ENCODE measurements at places on chromosomes 6 and 20.

- DNase-seq: no peak
Measured at GRCh38 chr20:15921930-15922329, 651.3 kb downstream of the KIF16B start.

- peak; percentile 45 for DNase-seq
Measured at GRCh38 chr6:27753668-27754407, 158.4 kb downstream of the OR2B2 start.

DNA sequence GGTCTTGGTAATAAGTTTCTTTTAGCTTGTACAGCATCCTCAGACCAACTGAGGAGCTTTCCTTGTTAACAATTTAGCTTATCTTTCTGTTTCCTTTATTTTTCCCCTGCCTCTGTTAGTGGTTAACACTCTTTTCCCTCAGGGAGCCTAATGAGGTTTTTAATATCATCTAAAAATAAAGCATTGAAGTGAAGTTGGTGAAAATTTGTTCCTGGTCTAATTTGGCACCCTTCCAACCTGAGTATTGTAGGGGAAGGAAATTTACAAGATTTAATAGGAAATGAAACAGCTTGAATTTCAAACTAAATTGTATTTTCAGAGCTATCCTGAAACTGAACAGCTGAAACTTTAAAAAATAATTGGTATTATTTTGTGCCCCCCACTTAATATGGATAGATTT, 28.1 kb upstream of the VAPB start:
- no peak for DNase-seq

DNA sequence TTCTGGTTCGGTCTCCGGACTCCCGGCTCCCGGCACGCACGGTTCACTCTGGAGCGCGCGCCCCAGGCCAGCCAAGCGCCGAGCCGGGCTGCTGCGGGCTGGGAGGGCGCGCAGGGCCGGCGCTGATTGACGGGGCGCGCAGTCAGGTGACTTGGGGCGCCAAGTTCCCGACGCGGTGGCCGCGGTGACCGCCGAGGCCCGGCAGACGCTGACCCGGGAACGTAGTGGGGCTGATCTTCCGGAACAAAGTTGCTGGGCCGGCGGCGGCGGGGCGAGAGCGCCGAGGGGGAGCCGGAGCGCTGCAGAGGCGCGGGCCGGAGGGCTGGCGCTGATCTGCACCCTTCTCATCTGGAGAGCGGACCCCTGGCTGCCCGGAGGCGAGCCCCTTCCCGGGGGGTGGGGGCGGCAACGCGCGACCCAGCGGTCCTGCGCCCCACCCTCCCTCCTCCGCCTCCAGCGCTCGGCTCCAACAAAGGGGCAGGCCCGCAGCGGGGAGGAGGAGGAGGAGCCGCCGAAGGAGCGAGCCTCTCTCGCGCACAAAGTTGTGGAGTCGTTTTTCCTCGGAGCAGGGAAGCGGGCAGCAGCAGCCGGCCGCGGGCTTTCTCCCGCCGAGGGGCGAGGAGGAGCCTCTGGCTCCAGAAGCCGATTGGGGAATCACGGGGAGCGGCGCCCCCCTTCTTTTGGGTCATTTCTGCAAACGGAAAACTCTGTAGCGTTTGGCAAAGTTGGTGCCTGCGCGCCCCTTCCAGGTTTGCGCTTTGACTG, at the start of gene UTRN:
TSS of gene UTRN (plus strand) at position 553 of the 765 bp plus-strand sequence. CDS start 6,494 bp downstream, outside the sequence.
- peak; percentile 7 for DNase-seq

DNA sequence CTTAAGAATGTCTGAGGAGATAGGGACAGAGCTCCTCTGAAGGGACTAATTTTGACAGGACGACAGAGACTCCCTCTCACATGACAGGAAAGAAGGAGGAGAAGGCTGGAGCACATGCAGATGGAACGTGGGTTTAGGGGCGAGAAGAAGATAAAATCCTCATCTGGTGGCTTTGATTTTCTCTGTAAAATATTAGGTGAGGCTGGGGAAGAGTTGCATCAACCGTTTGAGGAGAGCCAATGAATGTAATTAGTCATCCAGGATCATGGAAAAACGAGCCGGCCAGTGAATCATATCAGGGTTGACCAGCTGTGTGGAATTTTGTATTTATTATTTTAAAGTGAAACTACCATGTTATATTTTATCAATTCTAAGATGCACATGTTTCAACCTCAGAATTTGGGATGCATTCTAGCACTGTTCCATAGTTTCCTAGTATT, 46.9 kb upstream of the ADGRF4 start:
- DNase-seq: no peak

DNA sequence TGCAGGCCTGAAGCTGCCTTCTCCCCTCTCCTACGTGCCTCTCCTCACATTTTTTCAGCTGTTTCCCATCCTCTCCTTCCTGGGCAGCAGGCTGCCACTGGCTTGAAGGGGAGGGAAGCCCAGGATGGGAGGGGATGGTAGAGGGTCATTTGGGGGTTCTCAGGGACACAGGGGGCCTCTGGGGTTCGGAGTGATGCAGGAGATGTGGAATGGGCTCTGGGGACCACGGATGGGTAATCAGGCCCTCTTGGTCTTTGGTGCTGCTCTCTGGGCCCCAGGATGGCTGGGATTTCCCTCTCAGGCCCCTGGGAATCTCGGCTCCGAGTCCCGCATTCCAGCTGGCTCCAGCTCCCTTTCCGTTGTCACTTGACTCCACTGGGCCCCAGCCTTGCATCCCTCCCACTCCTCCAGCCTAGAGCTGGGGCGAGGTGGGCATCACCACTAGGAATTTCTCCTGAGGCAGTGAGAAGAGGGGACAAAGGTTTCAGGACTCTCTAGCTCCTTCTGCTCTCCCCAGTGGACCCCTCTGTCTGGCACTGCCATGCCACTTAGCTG, 2.0 kb upstream of the DDR1 start:
- DNase-seq: no peak

DNA sequence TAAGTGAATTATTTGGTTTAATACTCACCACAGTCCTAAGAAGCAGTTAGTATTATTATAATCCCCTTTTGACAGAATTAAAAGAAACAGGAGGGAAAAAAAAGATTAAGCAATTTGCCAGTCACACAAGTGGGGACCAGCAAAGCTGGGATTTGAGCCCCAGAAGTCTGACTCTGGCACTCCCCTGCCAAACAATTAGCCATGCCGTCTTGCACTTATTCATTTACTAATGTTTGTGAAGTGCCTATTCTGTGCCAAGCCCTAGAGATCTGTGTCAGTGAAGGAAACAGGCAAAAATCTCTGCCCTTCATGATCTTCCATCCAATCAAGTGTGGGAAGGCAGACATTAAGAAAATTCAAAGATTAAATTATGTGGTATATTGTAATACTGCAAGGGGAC, 126.0 kb upstream of the TOP1 start:
- no peak for DNase-seq

GRCh38 chr6:73640179-73640750, 13.5 kb downstream of the SLC17A5 start:
- no peak for DNase-seq

DNA sequence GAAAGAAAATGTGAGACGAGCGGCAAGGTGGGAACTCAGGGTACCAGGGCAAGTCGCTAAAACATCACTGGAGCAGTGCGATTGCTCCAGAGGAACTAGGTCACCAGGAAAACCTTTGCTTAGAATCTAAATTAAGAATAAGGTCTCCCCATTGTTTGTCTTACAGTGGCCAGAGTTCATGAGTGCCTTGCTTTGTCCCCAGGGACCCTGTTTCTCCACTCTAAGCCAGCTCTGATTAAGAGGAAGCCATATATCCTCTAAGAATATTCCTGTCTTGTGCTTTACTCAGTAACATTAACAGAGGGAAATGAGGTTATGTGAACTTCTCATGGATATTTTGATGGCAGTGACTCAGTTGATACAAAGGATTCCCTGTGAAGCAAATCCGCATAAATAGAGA, 305.8 kb downstream of the CD83 start:
- no peak for DNase-seq

DNA sequence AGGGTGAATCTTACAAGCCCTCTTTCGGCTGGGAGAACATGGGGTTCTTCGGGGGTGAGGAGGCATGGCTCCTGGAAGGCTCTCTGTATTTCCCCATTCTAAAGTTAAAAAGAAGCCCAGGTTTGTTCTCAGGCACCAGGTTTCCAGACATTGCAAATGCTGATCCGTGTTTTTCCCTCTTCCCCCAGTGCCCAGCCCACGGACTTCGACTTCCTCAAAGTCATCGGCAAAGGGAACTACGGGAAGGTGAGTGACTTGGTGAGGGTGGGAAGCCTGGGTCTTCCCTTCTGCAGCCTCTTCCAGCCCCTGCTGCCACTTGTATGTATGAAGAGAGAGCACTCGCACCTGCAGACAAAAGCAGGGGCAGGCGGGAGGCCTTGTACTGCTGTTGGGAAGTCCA, 8.7 kb downstream of the SGK2 start:
- DNase-seq: no peak

- no peak for DNase-seq
Measured at GRCh38 chr20:13717631-13718044, 67.1 kb downstream of the ESF1 start.

GRCh38 chr6:5030596-5031136, 26.8 kb upstream of the RPP40 start:
- DNase-seq: peak; percentile 47

DNA sequence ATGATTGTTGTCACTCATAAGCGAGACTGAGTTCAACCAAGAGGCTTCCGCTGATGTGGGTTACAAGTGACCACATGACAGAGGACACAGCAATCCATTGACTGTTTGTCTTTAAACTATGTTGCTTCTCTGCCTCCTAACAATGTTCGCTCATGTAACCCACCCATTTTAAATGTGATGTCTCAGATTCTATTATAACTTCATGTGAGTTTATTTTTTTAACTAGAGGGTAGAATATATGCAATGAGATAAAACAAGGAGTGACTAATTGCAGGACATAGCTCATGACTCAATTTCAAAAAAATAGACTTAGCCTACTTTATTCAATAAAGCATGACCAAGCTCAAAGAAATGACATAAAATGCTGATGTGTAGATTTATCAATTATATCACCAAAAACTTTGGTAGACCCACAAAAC, 119.2 kb upstream of the SASH1 start:
- DNase-seq: no peak

GRCh38 chr6:165837948-165838745, 175.1 kb upstream of the PDE10A start:
- DNase-seq: no peak

GRCh38 chr6:29547573-29547972, 12.0 kb downstream of the UBD start:
- no peak for DNase-seq

DNA sequence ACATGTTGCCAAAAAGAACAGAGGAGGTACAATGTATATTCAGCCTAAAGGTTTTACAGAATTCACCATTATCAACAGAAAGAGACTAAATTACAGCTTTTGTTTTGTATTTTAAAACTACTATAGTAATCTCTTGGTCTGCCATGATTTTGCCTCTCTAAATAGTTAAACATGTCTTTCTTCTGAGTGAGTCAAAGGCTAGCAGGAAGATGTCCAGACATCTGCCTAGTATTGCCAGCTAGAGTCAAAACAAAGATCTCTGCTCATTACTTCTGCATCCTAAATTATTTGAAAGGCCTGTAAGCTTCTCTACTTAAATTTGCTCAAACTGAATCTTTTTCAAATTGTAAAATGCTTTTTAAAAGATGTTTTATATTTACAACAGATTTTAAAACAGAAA, 8.8 kb downstream of the ASF1A start:
- DNase-seq: no peak

GRCh38 chr20:58498470-58499068, 16.6 kb downstream of the APCDD1L start:
- no peak for DNase-seq

DNA sequence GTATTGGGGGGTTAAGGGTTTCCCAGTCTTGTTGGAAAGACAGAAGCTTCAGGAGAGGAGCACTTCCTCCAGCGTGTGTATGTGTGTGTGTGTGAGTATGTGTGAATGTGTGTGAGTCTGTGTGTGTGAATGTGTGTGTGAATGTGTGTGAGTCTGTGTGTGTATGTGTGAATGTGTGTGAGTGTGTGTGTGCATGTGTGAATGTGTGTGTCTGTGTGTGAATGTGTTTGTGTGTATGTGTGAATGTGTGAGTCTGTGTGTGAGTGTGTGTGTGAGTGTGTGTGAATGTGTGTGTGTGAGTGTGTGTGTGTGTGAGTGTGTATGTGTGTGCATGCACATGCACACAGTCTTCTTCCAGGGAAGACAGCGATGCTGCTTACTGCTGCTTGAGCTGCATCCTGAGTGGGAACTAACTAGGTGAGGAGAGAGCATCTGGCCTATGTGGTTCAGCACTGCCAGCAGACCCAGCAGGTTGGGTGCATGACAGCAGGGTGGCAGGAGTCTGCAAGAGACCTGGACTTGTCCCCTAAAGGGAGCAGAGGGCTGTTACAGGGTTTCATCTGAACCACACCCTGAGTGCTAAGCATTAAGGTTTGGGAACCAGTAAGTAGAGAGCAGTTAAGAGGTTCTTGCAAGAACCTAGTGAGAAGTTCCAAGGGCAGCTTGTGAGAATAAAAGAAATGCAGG, 22.7 kb upstream of the CCND3 start:
- no peak for DNase-seq

- no peak for DNase-seq
Measured at GRCh38 chr6:128464790-128465189, 55.6 kb downstream of the PTPRK start.

DNA sequence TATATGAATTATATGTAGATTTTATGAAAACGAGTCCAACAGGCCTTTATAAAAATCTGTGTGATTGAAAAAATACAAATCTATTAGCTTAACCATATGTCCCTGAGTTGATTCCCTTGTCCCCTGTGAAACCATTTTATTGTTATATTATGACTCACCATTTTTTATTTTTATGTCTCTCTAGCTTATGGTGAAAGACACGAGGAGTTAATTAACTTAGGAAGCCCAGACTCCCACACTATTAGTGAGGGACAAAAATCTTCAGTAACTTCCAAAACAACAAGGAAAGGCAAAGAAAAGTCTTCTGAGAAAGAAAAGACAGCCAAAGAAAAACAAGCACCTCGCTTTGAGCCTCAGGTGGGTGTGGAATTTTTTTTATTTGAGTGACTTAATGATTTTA, 183.1 kb downstream of the ADGB start:
- no peak for DNase-seq

- no peak for DNase-seq
Measured at GRCh38 chr6:15090145-15090579, 155.7 kb upstream of the JARID2 start.

DNA sequence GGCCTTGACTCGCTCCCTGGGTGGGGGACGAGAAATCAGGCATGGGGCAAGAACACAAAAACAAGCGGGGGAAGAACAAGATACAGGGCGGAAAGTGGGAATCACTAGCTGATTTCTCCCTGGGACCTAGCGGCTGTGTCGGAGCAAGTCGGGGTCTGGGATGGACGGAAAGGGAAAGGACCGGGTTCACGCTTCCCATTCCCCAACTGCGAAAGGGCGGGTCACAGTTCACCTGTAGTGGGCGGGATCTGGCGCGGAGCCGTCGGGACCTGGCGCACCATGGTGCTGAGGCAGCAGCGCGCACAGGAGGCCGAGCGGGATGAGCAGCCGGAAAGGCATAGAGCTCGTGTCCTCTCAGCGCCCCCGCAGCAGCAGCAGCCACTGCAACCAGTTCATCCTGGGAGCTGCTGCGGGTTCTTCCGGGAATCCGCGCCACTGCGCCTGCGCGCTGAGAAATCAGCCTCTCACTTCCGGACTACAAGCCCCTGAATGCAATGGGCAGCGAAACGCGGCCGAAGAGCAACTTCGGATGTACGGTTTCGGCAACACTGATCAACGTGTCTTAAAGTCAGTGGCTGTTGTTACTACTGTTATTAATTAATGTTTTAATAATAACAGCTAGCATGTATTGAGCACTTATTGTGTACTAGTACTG, at the start of gene EDEM2:
TSS of gene EDEM2 (minus strand) at position 417 of the 655 bp plus-strand sequence. CDS start at position 339, 78 bp downstream.
- peak; percentile 89 for DNase-seq

- DNase-seq: no peak
Measured at GRCh38 chr6:108955329-108955949, 107.2 kb downstream of the ARMC2 start.

Data from activated T-cell treated with anti-CD3 and anti-CD28 coated beads for 1 hour (primary cell).